ENCODE measurements at places on chromosomes 3 and 15.

- no peak for DNase-seq
These were observed 23.0 kb downstream of the IGF1R start for GRCh38 chr15:98671060-98672008.

DNA sequence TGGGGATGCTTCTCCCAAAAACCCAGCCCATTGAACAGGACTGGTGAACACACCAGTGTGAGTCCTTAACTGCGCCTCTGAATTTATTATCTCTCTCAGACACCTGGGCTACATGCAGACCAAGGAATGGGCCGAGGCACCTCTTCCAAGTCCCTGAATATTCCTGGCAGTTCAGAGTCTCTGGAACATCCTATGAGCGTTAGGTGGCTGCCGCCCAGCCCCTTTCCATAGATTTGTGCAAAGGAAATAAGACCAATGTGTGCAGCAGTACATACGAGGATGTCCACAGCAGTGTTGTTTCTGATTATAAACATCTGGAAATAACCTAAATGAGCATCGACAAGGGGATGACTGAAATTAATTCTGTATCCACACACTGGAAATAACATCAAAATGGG is 104.9 kb upstream of the RPL32 start:
- no peak for DNase-seq

GRCh38 chr3:63964681-63965485 is 52.7 kb upstream of the SCAANT1 start:
- no peak for DNase-seq

DNA sequence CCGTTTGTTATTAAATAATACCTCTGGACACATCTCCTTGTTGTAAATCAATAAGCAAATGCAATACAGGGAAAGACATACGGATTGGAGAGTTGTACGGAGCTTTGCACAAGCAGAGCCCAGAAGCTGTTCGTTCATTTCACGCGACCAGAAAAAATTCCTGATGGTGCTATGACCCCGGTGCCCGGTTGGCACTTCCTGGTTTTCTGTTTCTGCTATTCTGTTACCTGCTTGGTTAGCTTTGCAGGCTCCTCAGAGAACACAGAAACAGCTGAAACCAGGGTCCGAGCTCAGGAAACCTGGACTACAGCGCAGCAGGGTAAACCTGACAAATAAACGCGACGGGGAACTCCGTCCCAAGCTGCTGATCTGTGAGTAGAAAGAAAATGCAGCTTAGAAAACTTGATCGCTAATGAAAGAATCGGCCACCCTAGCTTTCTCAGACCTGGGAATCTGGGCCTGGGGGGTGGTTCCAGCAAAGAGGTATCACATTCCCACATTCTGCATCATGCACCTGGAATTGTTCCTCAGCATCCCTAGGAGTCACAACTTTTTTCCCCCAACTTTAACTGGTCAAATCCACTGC is 845 bp downstream of the CNTN3 start:
- no peak for DNase-seq

GRCh38 chr3:178645503-178645902 is 109.3 kb downstream of the KCNMB2 start:
- DNase-seq: no peak

DNA sequence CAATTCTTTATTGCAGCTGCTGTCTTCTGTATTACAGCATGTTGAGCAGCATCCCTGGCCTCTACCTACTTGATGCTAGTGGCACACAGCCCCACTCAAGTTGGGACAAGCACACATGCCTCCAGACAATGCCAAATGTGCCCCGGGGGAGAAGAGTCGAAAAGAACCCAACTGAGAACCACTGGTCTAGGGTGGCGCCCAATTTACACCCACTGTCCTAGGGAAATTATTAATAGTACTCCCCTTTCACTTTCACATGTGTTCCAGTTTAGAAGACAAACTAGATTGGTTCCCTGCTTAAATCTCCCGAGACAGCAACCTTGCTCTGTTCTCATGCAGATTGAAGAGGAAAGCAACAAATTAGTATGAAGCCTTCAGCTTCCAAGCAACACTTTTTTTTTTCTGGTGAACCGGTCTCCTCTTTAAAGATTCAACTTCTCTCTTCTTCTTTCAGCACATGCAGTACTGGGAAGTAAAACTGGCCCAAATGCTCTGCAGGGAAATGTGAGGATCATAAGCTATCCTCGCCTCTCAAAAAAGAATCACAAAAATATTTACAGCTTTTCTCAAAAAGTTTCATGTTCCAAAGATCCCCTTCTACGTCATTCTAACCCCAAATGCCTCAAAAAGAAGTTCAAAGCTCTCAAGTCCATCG is 823.9 kb upstream of the CFAP20DC start:
- no peak for DNase-seq

GRCh38 chr15:87743562-87743961 is 513.0 kb downstream of the NTRK3 start:
- no peak for DNase-seq

- DNase-seq: no peak
These were observed 1.0 kb upstream of the NR2F2 start for GRCh38 chr15:96329403-96329981.

GRCh38 chr3:25843332-25843731 is 53.4 kb downstream of the OXSM start:
- DNase-seq: no peak

- DNase-seq: no peak
These were observed 3.5 kb downstream of the TNFSF10 start for GRCh38 chr3:172519740-172520139.

DNA sequence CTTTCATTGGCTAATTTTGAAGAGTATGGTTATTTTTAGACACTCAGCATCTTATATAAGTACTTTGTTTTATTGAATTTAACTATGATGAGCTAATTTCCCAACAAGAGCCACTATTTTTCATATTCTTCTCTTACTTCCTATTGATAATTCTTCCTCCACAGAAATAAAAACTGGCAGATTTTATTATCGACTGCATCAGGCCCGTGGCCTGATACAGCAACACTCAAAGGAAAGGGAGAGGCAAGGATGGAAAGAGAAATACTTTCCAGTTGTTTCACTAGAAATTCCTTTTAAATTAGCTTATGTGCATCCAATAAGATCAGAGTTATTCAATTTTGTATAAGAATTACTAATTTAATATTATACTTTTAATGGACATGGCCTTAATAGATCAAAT is 886.3 kb downstream of the ROBO1 start:
- DNase-seq: no peak

DNA sequence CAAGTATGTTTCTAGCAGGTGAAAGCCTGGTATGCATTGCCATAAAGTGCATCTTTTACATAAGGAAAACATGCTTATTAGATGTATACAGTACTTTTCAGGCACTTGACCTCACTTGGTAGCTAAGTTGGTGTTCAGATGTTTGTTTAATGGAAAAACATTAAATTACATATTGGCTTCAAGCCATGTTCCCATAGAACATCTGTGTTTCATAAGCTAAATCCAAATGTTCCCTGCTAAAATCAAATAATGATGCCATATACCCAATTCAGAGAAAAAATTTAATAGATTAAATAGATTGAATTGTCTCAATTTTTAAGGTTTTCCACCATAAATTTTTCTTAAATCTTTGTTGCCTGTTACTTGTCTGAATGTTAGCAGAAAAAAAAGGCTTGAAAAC is 19.1 kb upstream of the RPL22L1 start:
- DNase-seq: no peak

DNA sequence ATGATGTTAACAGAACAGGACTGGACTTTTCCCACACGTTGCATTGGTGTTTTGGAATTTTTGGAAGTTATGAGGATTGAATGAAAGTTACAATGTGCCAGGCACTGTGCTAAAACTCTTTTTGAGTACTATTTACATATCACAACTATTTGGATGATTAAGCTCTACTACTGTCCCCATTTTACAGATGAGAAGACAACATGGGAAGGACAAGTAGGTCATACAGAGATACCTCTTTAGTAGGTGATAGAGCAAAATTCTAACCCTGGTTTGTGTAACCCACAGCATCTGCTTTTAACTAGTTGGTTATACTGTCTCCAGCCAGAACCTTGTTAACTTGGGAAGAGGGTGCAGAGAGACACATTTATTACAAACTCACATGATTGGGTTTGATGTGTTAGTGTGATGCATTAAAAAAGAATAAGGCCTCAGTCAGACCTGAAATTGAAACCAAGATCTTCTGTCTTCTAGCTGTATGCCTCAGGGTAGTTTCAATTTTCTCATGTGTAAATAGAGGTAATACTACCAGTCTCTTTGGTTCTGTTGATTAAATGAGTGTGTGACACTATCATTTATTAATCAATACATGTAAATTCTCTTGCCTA is 1.4 kb downstream of the NDUFB4 start:
- DNase-seq: no peak

- no peak for DNase-seq
These were observed 43.2 kb upstream of the TSEN2 start for GRCh38 chr3:12440927-12441714.

- no peak for DNase-seq
These were observed 35.8 kb downstream of the GLDN start for GRCh38 chr15:51377038-51377786.

DNA sequence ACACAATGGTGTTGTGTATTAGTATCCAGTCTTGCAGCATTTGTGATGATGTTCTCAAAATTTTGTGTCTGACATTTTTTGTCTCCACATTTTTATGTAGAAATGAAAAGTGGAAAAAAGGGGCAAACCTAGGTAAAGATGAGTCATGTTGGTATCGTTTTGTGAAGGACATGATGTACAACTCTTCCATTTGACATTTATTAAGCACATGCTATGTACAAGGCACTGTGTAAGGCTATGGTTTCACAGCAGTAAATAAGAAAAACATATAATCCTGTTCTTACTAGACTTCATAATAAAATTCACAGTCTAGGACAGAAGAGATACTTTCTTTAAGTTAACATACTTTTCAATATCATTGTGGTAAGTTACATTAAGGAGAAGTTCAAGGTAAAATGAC is 143.5 kb upstream of the CNTN4 start:
- DNase-seq: no peak

DNA sequence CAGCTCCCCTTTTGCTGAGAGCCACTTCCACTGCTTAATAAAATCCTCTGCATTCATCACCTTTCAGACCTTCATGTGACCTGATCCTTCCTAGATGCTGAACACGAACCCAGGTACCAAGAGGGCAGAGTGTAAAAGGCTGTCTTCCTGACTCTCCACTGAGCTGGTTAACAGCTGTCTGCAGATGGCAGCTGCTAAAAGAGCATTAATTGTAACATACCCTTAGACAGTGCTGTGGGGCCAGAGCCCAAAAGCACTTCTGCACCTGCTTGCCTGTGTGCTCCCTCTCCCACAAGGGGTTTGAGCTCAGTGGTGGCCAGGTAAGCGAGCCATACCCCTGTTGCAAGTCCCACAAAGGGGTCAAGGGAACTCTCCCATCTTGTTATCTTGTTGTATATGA is 187.3 kb downstream of the UBE2E2 start:
- no peak for DNase-seq

DNA sequence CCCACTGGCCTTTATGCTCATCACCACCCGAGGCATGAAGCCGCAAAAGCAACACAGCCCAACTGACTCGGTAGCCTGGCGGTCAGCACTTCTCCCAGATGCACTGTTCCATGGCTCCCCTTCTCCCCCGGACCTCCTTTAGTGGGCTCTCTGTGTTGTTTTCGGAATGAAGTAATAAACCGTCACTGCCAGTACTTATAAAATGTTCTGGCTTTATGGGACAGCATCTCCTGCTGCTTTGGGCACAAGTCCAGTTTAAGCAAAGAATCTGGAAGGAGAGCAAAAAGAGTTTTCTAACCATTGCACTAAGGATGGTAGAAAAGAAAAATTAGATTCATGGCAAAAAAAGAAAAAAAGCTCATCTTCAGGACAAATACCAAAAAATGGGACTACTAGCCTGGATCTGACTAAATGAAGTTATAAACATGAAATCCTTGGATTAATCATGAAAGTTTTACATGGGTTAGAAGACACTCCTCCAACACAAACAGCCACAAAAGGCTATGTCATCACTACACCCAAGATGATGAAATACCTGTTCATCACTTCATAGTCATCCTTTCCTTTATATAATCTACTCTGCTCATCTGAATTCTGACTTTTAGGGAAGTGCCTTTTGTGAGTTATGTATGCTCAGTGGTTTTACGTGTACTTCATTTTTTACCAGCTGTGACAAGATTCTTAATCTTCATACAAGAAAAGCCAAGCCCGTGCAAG is 89.5 kb upstream of the UBE2E2 start:
- DNase-seq: no peak

GRCh38 chr3:150264561-150265279 is 143.4 kb upstream of the TSC22D2 start:
- DNase-seq: no peak

- no peak for DNase-seq
These were observed 529.2 kb downstream of the GABRG3 start for GRCh38 chr15:27500206-27500605.

DNA sequence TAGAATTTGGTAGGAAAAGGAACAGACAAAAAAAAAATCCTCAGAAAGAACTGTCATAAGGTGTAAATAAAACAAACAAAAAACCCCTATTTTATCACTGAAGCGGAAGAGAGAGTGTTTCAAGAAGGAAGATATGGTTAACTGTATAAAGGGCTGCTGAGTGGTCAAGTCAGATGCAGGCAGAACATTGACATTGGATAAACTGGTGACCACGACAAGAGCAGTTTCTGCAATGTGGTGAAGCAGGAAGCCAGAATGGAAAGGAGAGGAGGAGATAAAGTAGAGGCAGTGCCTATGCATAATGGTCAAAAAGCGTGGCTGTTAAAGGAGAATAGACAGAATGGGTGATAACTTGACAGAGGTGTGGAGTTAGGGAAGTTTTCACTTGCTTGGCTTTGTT is 75.3 kb downstream of the CYP19A1 start:
- no peak for DNase-seq

DNA sequence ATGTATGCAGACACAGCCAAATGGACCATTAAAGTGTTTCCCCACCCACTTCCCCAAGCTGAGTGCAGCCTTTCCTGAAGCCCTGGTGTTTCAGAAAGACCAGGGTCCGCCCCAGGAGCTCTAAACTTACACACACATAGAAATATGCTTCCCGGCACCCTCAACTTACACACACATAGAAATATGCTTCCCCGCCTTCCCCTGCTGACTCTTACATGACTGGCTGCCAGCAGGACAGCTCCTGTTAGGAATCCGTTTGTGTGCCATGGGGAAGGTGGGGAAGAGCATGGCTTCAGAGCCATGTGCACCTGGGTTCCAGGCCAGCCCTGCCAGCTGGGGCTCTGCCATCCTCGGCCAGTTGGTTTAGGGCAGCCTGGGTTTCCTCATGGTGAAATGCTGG is 3.6 kb downstream of the CLEC3B start:
- DNase-seq: no peak

DNA sequence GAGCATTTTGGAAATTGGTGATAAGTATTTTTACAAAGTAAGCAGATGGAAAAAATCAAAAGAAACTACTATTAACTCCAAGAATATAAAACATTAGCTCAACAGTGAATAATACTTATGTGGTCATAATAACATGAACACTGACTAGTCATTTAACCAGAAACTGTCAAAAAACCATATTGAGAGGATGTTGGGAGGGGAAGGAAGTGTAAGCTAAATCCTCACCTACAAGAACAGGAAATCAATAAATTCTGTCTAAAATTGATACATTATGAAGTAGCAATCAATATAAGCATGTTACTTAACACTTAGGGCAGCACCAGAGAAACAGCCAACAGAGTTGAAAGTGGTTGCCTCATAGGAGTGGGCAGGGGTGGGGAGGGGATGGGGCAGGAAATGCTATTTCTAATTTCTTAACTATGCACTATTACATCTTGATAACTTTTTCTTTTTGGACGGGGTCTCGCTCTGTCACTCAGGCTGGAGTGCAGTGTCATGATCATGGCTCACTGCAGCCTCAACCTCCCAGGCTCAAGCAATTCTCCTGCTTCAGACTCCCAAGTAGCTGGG is 41.7 kb downstream of the CCR3 start:
- DNase-seq: no peak

Data from stimulated activated CD8-positive, alpha-beta memory T cell treated with anti-CD3 and anti-CD28 coated beads, Interleukin-4, amount 100 ng/mL, for 1 hour (primary cell).